Activated T-helper 1 cell treated with anti-CD3 and anti-CD28 coated beads, Interleukin-2, amount 50 U/mL, for 16 hours (primary cell): ENCODE measurements at places on chromosomes 6 and 20.
A peak's percentile ranks its signal among the peaks of the same experiment; 100 is the strongest.

GRCh38 chr6:146154197-146154596, 125.3 kb downstream of the GRM1 start:
- no peak for DNase-seq

GRCh38 chr6:40358473-40359460, 228.4 kb downstream of the LRFN2 start:
- DNase-seq = no peak

GRCh38 chr6:38067263-38067980, 247.9 kb downstream of the ZFAND3 start:
- DNase-seq = no peak

DNA sequence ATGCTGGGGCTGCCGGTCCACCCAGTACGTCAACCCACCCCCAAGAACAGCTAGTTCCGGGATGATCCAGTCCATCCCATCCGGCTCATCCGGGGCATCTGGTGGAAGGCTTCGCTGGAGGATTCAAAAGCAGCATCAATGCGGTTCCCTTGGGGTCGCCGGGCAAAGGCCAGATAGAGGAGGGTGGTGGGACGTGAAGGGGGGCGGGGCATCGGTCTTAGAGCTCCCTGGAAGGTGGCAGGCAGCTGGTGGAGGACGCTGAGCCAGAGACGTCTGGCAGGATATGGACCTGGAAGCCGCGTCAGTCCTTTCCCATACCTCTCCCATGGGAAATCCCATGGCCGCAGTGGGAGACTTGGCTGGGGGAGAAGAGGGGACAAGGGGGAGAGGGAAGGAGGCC, 1500.8 kb upstream of the DEFB115 start:
- DNase-seq = no peak

- no peak for DNase-seq
These were observed 1.9 kb upstream of the NFKBIE start for GRCh38 chr6:44267252-44267651.

DNA sequence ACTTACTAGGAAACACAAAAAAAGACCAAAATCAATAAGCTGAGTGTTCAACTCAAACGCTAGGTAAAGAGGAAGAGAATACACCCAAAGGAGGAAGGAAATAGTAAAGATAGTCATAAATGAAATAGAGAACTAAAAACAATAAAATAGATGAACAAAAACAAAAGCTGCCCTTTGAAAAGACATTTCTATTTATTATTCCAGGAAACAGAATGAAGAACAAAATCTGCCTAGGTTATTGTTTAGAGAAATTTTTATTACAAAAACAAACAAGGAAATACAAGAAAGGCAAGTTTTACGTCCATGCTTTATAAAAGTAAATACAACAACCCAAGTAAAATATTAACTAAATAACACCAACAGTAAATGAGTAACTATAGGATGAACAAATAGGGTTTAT, 20.1 kb downstream of the HLA-DMB start:
- no peak for DNase-seq

- DNase-seq = no peak
These were observed 133.3 kb upstream of the FOXQ1 start for GRCh38 chr6:1178590-1178989.

DNA sequence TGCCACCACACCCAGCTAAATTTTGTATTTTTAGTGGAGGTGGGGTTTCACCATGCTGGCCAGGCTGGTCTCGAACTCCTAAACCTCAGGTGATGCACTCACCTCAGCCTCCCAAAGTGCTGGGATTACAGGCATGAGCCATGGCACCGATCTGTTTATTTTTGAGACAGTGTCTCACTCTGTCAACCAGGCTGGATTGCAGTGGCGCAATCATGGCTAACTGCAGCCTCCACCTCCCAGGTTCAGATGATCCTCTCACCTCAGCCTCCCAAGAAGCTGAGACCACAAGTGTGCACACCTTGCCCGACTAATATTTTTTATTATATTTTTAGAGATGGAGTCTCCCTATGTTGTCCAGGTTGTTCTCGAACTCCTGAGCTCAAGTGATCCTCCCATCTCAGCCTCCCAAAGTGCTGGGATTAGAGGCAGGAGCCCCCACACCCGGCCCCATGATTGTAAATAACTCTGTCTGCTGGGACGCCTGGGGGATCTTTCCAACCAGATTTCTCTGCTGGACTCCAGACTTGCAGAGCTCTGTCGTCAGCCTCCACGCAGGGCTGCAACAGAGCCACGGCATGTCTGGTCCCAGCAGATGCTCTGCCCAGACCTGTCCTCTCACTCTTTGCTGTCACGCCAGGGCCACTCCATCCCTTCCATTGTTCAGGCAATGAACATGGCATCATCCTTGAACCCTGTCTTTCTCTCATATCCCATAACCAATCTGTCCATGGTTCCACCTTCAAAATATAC, 25.3 kb downstream of the SYNJ2 start:
- DNase-seq = no peak

DNA sequence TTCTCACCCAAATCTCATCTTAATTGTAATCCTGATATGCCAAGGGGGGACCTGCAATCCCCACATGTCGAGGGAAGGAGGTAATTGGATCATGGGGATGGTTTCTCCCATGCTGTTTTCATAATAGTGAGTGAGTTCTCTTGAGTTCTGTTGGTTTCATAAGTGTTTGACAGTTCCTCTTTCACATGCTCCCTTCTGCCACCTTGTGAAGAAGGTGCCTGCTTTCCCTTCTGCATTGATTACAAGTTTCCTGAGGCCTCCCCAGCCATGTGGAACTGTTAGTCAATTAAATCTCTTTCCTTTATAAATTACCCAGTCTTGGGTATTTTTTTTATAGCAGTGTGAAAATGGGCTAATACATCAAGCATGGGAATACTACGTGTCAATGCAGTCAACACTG, 925.0 kb upstream of the MAN1A1 start:
- no peak for DNase-seq

GRCh38 chr6:31572041-31572911, at the start of gene LTA:
TSS of gene LTA (plus strand) at chr6:31572289. CDS start at chr6:31572743, 454 bp downstream.
- peak; percentile 57 for DNase-seq

DNA sequence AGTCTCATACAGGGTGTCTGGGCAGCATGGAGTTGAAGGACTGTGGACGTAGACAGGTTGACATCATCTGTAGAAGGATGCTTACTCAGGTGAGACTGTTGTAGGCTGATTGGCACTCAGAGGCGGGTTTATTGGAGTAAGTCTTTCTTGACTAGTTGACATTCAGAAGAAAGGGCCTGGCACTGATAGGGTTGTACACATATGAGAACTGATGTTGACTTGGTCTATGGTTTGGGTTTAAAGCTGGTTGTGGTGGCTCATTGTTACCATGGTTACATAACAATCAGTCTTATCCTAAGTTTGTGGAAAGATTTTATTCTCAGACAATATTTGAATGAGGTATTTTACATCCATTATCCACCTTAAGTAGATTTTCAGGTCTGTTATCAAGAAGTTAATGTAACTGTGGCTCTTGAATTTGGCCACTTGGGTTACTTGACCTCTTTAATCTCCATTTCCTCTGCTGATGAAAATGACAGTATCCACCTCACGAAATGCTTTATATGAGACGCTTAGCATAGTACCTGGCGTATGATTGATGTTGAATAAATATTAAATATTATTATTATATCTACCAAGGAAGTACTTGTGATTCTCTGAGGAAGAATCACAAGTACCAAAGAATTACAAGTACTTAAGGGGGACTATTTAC, 109.3 kb downstream of the DNAH8 start:
- DNase-seq = no peak

DNA sequence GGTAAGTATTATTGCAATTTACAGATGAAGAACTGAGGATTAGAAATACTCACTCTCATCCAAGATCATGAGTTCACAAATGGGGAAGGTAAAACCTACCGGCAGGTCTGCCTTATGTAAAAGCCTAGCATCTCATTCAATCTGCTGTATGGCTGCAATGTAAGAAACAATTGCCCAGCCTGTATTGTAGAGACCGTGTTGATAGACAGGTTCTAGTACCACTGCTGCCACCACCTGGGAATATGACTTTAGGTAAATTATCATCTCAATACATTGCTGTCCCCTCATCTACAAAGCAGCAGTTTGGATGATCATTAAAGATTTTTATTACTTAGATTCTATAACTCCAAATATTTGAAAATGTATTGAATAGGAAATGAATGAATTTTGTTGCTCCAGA, 23.3 kb upstream of the ARHGAP18 start:
- no peak for DNase-seq

DNA sequence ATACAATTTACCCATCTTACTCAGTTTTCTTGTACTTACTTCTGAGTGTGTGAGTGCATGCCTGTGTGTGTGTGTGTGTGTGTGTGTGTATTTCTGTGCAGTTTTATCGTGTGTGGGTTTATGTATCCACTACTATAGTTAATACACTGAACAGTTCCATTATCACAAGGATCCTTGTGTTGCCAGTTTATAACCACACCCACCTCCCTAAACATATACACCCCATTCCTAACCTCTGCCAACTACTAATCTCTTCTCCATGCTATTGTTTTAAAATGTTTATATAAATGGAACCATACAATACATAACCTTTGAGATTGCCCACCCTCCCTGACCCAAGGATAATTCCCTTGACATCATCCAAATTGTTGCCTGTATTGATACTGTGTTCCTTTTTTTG, 18.7 kb downstream of the POFUT1 start:
- DNase-seq = no peak

- DNase-seq = no peak
These were observed 1288.6 kb upstream of the CITED2 start for GRCh38 chr6:140663094-140663493.

DNA sequence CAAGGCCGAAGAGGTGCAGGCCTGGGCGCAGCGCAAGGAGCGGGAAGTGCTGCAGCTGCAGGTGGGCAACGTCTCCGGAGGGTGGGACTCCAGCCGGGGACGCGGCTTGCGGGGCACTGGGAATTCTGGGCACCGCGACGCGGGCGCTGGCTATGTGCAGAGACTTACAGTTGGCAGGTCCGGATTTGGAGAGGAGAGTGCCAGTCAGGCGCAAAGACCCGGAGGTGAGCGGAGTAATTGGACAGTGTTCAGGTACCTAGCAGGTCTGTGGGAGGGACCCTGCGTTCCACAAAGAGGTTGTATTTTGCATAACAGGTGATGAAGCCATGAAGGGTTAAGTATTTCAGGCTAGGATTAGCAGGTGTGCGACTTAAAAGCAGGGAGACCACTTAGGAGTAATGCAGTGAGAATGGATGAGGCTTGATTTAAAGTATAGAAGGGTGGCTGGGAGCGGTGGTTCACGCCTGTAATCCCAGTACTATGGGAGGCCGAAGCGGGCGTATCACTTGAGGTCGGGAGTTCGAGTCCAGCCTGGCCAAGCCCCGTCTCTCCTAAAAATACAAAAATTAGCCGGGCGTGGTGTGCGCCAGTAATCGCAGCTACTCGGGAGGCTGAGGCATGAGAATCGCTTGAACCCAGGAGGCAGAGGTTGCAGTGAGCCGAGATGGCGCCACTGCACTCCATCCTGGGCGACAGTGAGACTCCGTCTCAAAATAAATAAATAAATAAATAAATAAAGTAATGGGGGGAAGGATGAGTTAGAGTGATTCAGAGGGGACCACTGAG, 1.0 kb downstream of the MRPS26 start:
- DNase-seq = no peak

GRCh38 chr6:127517693-127518092, 1.4 kb downstream of the MTCL3 start:
- DNase-seq = no peak

- no peak for DNase-seq
These were observed 114.9 kb downstream of the AKAP7 start for GRCh38 chr6:131250122-131250521.

GRCh38 chr20:63711085-63711645, 3.3 kb downstream of the ZGPAT start:
- no peak for DNase-seq

GRCh38 chr6:34110610-34111009, 35.3 kb downstream of the GRM4 start:
- no peak for DNase-seq

- no peak for DNase-seq
These were observed 18.2 kb downstream of the RNASET2 start for GRCh38 chr6:166938150-166938549.

DNA sequence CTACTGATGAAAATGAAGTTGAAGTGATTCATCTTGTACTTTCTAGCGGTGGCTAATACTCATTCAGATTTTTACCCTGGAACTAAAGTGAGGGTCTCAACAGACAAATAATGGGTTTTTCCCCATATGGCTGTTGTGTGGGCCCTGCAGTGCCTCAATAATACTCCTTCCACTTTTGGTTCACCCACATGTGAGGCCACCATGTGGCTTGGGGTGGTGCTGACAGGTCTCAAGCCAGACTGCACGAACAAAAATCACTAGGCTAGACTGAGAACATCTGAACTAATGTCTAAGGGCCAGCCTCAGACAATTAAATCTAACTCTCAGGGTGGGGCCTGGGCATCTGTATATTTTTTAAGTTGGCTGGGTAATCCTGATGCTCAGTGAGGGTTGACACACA, 7.9 kb upstream of the COL12A1 start:
- no peak for DNase-seq
